ENCODE measurements at places on chromosomes 4 and X.

DNA sequence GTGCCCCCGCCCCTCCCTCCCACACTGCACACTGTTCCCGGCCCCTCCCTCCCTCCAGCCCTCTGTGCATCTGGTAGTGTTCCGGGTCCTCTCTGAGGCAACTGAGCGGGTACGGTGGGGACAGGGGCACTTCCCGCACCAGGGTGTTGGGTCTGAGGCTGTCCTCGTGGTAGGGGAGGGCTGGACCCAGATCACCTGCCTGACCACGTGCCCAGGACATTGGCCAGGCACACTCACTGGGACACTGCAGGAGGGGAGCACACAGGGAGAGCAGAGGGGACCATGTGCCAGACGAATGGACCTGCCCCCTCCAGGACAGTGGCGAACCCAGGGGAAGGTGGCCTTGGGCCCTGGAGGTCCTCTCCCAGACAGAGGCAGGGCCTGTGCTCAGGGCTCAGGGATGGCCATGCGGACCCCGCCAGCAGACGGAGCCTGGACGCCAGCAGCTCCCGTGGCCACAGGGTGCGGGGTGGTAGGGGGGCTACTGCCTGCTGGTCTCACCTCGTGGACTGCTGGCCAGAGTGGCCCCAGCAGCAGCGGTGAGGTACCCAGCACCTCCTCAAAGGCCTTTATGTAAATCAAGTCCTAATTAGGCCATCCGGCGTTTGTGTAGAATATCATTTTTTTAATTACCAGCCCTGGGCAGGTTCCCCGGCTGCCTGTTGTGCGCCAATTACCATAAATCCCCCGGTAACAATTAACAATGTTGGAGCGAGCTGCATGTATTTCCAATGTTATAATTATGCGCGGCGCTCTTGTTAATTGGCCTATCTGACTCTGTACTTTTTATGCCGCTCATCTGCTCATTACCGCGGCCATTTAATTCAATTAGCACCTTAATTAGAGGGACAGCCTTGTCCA, 106.9 kb downstream of the FAM53A start:
- DNase-seq, result no peak

DNA sequence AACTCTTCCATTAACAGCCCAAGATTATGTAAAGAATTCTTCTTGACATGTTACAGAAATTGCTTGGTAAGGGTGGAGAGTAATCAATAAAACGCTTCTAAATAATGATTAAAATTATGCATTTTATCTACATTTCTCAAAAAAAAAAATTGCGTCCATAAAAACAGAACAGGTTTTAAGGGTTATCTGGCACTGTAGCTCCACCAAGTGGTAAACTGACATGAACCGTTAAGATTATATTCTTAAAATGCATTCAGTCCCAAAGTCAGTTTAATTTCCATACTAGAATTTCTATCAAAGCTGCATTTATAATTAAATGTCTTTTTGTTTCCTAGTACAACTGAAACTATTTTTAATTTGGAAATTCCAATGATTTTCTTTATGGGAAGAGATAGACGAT, 214.0 kb upstream of the UGT8 start:
- DNase-seq, result no peak

GRCh38 chrX:331151-331824, 12.7 kb upstream of the GTPBP6 start:
- DNase-seq, result no peak

DNA sequence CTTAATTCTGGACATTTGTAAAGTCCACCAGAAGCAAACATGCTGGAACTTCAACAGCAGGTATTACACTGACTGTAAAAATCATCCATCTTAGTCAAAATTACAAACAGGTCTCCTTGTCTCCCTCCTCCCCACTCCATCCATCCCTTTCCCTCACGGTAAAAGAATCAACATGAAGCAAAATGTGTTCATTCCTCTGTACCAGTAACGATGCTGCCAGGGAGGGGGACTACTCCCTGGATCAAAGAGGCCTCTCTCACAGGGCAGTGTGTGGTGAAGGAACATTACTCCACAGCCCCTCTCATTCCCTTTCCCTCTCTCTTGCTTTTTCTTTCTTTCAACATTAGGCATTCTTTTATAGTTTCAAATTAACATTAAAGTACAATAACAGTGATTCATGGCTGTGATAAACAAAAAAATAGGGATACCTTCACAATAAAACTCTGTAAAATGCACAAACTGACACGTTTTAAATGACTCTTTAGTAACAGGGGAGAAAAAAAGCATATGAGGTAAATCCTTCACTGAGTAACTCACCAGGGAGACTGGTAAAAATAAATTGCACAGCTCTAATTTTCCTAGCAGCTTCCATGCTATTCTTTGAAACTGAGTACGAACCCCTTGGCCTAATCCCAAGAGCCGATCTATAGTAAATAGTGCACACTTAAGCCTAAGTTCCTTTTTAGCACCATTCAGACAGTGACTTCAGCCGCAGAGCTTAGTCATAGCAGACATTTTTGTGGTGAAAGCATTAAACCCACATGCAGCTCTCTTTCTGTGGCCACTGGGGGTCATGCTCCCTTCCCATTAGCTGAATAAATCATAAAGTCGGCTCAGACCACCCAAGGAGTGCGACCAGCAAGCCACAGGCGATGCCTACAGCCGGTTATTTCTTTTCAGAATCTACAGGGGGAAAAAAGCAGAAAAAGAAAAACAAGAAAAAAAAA, 215.6 kb upstream of the GYPA start:
- DNase-seq, result peak; percentile 43

DNA sequence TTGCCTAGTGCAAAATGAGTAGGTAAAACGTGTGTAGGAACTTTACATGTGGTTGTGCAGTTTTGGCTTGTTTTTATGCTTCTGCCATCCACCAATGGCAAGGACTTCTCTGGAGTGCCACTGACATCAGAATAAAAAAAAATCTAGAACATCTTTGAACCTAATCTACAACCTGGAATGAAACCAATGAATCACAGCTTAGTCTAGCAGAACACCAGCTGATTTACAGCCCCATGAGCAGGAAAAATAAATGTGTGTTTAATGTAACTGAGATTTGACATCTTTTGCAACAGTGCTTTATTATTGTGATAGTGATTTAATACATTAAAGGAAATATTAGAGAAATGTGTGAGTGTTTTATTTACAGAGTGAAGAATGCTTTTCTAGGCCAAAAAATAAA, 995.1 kb downstream of the PCDH7 start:
- no peak for DNase-seq

GRCh38 chr4:128384091-128384520, 96.5 kb upstream of the PGRMC2 start:
- DNase-seq, result no peak

GRCh38 chr4:117610706-117611308, 423.5 kb upstream of the NDST3 start:
- DNase-seq, result no peak

GRCh38 chrX:102866981-102867656, 70.0 kb upstream of the RAB40AL start:
- DNase-seq, result no peak

- no peak for DNase-seq
These were observed 17.1 kb downstream of the PSAPL1 start for GRCh38 chr4:7417639-7418038.

DNA sequence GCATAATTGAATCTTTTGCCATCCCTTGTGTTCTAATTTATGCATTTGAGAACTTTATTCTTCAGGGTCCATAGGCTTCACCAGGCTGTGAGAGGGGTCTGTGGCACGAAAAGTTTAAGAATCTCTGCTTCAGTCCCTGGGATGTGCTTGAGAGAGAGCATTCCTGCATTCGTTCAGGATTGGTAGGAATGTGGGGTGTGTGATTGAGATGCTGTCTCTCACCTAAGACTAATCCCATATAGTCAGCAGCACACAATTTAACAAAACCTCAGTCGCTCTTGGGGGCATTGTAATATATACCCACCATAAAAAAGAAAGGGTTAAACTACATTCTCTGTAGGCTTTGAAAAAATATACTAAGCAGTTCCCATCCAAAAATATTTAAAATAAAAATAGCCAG, 41.7 kb downstream of the PTTG2 start:
- no peak for DNase-seq

DNA sequence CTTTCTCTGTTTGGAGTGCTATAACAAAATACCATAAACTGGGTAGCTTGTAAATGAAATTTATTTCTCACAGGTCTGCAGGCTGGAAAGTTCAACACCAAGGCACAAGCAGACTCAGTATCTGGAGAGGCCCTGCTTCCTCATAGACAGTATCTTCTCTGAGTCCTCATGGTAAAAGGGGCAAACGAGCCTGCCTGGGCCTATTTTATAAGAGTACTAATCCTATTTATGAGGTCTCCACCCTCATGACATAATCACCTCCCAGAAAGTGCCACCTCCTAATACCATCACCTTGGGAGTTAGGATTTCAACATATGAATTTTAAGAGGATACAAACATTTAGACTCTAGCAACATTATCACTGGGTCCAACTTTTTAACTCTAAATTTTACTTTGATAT, 200.3 kb downstream of the STPG2 start:
- DNase-seq, result no peak

Data from neural crest cell (in vitro differentiated cells).